ENCODE measurements at places on chromosomes 4 and X.

DNA sequence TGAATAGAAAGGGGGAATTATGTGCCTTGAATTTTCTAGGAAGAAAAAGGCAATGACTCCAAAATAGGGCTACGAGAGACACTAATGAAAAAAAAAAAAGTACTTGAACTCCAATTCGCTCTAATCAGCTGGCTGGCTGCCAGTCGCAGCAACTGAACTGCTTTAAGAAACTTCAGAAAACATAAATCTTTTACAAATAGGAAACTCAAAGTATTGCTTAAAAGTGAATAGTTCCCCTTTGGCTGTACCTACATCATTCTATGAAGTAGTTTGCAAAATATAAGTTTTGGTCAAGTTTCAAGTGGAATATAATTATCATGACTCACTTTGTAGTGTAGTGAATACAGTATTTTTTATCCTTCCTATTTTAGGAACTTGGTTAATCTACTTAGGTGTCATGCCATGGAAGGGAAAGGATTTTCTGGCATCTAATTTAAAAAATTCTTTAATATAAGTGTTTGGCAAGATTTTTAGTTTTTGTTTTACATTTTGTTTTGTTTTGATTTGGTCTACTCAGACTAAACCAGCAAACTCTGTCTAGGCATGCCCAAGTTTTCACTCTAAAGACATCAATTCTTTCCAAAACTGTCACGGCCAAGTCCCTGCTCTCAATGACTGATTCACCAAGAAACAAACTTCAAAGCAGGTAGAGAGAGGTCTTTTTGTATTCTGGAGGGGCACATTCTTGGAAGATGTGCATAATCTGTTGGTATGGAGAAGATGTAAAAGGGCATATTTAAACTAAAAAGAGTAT, 382.4 kb upstream of the GALNT7 start:
- no peak for DNase-seq

- DNase-seq, result no peak
Measured at GRCh38 chr4:92303621-92304027, at the start of gene GRID2. TSS of gene GRID2 (plus strand) at chr4:92303966.

DNA sequence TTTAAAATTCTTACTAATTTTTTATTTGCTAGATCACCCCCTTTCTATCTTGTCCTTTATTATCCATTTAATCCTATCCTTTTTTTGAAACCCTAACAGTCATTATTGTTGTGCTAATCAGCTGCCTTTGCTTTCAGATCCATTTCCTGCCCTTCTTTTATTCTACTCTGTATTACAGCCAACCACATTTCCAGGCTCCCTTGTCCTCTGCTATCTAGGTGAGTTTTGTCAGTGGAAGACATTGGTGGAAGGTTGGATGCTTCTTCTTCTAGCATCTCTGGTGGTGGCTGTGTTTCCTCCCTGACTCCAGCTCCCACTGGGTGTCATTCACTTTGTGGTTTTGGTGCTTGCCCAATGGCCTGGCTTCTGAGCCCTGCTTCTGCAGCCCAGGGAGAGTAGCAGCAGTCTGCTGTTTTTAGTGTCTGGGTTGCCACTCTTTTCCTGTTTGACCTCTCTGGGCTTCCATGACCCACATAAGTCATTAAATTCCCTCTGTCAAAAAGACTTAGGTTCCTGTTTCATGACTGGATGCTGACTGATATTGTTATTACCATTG, 225.2 kb upstream of the PGRMC2 start:
- no peak for DNase-seq

DNA sequence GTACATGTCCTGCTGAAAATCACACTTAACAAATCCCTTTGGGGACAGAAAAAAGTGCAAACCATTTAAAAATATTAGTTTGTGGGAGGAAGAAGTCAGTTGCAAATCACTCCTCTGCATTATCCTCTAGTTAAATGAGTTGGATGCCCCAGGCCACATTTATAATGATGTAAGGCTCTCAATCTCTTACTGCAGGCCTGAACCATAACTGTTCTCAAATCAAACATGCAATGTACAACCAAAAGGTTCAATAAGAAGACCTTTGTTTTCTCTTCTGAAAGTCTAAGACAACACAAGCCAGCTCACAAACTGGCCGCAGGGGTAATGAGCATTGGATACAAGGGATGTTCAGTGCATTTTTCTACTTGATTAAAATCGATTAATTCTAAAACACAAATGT, 39.7 kb downstream of the IGFBP7 start:
- DNase-seq, result no peak

DNA sequence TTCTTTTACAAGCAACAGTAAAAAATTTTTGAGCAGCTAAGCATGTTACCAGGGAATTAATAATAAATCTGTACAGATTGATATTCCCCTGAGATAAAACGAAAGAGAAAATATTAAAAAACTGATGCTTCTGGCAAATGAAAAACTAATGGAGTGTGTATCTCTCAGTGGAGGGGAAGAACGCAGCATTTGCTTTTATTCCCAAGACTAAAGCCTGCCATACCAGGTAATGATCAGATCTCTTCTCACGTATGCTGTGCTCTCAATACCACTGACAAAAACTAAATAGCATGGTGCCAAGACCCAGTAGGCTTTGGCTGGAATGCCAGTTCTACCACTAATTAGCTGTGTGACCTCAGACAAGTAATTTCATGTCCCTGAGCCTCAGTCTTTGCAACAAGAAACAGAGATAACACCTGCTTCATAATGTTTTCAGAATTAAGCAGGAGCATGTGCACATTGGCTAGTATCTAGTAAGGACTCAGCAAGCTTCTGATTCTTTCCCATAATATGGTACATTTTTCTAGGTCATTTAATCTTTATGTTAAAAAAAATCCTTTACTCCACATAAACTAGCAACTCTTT, 179.6 kb downstream of the CENPC start:
- DNase-seq, result no peak

- DNase-seq, result no peak
Measured at GRCh38 chr4:26217961-26218676, 102.7 kb upstream of the RBPJ start.

- no peak for DNase-seq
Measured at GRCh38 chr4:31334086-31334910, 614.1 kb downstream of the PCDH7 start.

GRCh38 chr4:47930971-47931804, 16.8 kb upstream of the NFXL1 start:
- DNase-seq, result no peak

DNA sequence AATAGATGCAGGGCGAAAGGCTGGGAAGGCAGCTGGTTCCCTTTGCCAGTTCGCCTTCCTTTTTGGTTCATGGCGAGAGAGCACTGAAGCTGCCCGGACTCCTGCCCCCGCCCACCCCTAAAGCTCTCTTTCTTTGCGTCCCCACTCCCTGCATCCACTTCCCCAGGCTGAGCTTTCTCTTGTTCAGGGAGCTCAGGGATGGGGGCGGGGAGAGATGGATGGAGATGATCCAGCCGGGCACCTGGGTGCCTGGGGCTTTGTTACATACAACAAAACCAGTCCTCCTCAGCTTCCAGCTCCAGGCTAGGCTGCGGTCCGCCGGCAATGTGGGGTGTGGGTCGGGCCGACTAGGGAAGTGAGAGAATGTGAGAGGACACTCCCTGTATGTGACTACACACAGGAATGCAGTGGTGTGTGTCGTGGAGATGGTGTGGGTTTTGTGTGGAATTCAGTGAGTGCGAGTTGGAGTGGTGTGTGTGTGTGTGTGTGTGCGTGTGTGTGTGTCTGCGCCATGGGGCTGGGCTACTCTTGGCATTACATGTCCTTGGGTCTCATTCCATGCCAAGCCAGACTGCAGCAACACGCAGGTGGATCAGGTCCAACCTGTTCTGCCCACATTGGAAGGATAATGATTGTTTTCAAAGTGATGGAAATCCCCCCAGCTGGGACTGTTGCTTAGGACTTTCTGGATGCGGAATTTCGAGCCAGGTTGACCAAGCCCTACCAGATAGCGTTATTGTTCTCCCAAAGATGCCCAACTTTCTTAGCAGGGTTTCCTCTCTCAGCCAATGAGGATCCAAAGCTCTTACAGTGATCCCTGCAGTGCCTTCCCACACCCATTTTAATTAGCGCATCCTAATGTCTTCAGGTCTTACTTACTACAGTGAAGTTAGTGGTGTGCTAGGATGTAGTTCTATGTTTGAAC, 149.4 kb upstream of the CHRDL1 start:
- no peak for DNase-seq

DNA sequence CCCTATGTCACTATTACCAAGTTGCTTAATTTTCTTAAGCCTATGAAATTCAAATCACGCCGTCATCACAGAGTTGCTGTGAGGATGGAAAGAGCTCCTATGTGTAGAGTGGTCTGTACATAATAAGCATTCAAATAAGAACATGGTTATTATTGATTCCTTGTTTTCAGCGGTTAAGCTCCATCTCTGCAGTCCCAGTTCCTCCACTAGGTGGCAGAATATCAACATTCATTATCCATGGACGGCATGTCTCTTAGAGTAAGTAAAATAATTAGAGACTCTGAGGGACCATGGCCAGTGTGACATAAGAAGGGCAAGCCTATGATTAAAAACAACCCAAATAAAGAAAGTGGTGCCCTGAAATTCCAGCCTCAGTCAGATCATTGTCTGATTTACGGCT, 132.5 kb upstream of the NHS start:
- peak; percentile 7 for DNase-seq

DNA sequence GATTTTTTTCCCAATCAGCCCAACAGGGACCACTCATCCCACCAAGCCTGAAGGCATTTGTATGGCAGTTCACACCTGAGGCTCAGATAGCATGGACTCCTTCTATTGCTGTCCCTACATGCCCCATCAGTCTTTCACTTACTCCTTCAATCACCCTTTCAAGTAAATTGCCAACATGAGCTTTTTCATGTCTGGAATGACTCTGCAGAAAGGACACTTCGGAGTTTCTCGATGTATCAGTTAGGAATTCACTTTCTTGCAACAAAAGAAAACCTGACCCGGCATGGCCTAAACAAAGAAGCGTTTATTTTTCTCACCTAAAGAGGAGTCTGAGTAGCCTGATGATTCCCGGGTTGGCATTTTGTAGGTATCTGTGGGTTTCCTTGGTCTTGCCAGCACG, 38.6 kb downstream of the RXFP1 start:
- no peak for DNase-seq

- DNase-seq, result no peak
Measured at GRCh38 chr4:105140684-105141490, 5.8 kb upstream of the TET2 start.

GRCh38 chrX:149079805-149080406, 425.2 kb downstream of the IDS start:
- DNase-seq, result no peak

DNA sequence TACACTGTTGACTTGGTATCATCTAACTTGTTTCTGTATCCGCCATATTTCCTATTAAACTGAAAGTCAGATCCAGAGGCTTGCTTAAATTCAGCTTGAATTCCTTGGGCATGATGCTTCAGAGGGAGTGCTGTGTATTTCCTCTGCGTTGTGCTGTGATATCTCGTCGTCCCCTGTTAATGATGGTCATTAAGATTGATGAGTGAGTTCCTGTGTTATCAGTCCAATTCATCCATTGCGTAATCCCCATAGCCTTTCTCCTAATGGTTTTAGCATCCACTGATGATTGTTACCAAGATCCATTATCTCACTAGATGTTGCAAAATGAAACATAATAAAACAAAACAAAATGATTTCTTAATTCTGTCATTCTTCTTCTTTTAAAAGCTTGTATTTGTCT, 31.3 kb upstream of the CHM start:
- no peak for DNase-seq

GRCh38 chr4:73599182-73599581, 21.1 kb downstream of the RASSF6 start:
- DNase-seq, result peak; percentile 71

GRCh38 chr4:117225471-117225870, 140.1 kb upstream of the TRAM1L1 start:
- no peak for DNase-seq

GRCh38 chr4:53732661-53733060, 141.4 kb upstream of the LNX1 start:
- no peak for DNase-seq

GRCh38 chrX:123740536-123740935, 7.7 kb upstream of the THOC2 start:
- DNase-seq, result no peak

DNA sequence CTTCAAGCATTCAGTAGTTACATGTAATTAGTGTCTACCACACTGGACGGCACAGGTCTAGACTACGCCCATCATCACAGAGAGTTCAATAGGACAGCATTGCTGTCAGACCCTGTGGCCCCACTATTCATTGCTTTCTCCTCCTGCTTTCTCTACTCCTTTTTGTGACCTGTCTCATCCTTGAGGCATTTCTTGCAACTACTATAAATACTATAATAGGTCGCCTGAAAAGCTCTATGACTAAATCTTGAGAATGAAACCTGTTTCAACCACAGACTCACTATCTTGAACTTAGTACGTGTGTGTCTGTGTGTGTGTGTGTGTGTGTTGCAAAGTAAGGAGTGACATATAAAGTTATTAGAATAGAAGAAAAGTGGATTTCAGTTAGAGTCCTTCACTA, 252.9 kb upstream of the KLF3 start:
- DNase-seq, result no peak

DNA sequence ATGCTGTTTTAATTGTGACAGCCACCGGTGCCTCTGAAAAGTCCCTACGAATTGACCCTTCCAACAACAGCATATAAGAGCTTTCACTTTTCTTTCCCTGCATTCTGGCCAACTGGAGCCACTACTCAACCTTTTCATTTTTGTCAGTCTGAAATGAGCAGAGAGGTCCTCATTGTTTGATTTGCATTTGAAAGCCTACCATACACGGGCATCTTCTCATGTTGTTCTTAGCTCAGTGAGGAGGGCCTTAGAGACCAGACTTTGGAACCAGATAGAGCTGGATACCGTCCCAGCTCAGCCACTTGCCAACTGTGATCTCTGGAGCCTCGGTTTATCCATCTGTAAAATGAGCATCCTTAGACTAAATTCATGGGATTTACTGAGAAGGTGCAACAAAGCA, 16.9 kb upstream of the TMSB4X start:
- DNase-seq, result no peak

DNA sequence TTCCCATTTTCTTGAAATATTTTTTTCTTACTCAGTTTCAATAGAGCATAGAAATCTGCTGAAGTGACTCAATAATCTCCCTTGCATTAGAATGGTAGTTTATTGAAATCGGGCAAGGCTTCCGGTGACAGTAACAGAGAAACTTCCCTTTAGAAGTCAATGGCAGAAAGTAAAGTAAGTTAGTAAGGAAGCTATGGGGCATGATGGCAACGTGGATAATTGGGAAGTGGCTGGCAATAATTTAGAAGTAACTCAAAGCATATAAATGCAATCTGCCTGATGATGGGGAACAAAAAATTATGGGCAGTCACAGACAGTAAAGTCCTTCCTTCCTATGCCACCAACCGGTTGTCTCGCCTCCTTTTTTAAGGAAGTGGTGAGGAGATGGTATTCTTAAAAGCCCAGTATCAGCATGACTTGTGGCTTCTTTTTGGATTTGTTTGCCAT, 7.6 kb downstream of the CYBB start:
- DNase-seq, result no peak

DNA sequence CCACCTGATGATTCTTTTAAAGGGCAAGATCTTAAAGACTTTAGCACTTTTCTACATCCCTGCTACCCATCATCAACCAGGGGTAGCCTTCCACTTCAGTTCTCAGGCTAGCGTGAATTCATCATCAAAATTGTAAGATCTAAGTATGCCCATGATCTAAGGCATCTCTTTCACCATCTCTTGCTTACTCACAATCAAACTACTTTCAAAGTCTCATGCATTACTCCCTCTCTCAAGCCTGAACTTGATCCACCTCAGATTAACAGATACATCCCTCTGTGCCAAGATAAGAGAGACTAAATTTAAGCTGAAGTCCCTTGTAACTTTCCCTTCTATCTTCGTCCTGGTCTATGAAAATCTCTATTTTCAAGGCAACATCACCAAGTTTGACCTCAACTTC, 62.8 kb downstream of the DHX15 start:
- no peak for DNase-seq

- DNase-seq, result no peak
Measured at GRCh38 chr4:104976262-104976661, 170.4 kb upstream of the TET2 start.
